ENCODE measurements at places on chromosomes 5 and 9.

DNA sequence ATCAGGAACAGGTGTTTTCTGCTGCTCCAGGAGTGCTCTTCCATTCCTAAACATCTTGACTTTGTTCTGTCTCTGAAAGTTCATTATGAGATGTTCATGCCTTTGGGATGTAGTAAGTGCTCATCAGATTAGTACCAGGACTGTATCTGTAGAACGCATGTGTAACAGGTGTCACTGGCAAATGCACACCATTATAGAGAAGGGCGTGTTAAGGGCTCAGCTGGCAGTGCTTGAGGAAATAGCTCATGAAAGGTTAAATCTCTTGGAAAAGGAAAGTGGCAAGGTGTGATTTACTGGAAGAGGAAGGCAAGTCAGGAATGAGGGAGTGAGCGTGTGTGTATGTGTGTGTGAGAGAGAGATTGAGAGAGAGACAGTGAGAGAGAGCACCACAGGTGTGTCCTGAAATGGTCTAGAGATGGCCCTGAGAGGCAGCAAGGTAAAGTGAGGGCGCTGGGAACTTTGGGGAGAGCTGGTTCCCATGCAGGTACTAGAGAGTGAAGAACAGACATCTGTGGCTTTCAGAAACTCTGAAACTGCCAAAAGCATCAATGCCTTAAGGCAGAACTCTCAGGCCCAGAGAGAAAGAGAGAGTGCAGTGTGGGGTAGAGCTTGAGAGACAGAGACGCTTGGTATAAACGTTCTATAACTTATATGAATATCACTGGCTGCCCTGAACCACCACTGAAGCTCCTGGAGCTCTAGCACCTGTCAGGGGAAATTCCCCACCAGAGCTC is 13.7 kb upstream of the CXCL14 start:
- DNase-seq = no peak

DNA sequence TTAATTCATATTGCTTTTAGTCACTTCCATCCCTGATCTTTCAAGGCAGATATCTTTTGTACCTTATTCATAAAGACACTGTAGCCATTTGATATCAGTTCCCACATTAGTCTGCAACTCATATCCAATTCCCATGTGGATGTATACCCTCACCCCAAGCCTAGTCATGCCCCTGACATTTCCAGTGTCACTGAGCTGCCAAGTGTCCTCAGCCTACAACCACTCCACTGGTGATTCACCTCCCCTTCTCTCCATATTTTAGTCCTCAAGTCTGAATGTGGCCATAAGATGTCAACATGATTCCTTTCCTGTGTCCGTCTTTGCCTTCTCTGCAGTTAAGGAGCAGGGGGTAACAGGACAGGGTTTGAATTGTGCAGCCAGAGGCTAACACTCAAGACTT is 346.9 kb downstream of the RAB3C start:
- DNase-seq = no peak

DNA sequence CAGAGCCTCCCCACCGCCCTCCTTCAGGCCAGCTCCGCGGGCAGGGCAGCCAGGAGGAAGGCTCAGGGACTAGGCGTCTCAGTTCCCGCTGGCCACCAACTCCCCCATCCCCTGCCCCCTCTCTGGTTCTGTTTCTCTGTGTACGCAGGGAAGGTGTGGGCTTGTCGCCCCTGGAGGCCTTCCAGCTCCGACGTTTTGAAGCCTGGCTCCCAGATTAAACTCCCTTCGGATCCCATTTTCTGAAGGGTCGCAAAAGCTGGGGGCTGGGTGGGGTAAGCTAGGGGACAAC is 346 bp downstream of the ATOX1 start:
- peak; percentile 40 for DNase-seq

DNA sequence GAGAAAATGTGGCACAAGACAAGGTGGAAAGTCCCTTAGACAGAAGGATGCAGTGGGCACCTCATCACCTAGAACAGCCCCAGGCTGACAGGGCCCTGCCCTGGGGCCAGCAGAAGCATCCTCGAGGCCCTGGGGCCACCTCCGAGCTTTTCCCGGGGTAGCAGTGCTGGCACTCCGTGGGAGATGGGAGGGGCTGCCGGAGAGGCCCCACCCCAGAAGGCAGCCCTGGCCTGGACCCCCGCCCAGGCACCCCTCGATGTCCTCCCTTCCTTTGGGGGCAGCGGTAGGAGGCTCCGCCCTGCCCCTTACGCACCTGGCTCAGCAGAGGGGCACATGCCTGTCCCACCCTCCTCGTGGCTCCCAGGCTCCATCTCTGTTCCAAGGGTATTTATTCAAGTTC is 17.7 kb upstream of the NSMF start:
- no peak for DNase-seq

- DNase-seq = no peak
These were observed 85.5 kb downstream of the CAMSAP1 start for GRCh38 chr9:135821733-135822373.

GRCh38 chr5:36778336-36778735 is 98.2 kb upstream of the NIPBL start:
- no peak for DNase-seq

GRCh38 chr5:150778517-150779396 is at the start of gene SMIM3:
Gene SMIM3, plus strand, starts transcription at chr5:150778757. Its CDS starts 16,684 bp downstream, at chr5:150795441.
- peak; percentile 93 for DNase-seq

GRCh38 chr5:32720300-32720699 is 9.2 kb downstream of the NPR3 start:
- no peak for DNase-seq

DNA sequence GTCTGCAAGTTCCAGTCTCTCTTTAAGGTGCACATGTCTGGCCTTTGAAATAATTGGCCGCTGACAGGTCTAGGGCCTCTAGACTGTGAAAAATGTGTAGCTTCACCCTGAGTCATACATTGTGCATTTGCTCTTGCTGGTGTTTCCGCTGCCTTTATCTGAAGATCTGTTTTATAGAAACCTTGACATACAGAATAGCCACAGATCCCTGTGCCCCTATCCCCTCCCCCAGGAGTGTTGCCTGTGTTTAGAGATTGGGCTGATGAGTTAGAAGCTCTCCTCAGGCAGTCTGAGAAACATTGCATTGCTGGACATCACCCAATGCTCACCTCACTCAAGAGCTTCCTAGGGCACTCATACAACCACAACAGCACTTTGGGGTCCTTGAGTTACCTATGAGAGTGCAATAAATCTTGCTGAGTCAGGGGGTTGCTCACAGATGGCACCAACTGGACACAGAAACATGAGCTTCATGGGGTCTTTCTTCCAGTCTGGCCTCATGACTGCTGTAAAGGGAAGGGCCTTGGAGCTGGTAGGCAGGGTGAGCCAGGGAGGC is 3.8 kb upstream of the ZNF782 start:
- peak; percentile 67 for DNase-seq

DNA sequence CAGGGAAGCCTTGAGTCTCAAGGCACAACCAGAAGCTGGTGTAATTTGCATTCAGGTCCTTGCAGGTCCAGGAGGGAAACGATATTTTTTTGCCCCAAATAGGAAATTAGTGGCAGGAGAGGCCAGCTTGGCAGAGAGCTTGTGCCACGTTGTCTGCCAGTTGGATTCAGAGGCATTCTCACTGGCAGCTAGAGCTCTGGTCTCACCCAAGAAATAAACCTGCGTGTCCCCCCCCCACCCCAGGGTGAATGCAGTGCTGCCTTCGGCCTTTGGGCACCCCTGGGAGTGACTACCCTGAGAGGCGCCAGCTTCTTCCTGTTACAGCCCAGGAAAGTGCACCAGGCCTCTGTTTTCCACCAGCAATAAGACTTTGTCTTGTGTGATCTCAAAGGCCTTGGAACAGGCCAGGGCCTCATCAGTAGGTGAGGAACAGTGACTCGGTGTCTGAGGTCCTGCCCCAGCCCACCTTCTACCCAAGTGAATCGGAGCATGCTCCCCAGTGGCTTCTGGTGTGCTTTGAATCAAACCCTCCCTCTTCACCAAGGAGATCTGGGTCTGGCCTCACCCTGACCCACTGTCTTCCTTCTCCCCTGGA is 68.4 kb downstream of the HSPA4 start:
- DNase-seq = no peak
